ENCODE measurements at places on chromosomes 16 and 17.
A peak's percentile ranks its signal among the peaks of the same experiment; 100 is the strongest.

GRCh38 chr17:78255953-78256706 lies 24.7 kb downstream of the TMEM235 start:
- H3K27me3 ChIP-seq, result no peaks in the 10 kb centered on the region
- DNase-seq, result no peak
- H3K27ac ChIP-seq, result peak overlapping the region; percentile 76
- H3K4me1 ChIP-seq, result peaks cover 44% of the 10 kb centered on the region
- no peak overlapping the region for H3K4me3 ChIP-seq

DNA sequence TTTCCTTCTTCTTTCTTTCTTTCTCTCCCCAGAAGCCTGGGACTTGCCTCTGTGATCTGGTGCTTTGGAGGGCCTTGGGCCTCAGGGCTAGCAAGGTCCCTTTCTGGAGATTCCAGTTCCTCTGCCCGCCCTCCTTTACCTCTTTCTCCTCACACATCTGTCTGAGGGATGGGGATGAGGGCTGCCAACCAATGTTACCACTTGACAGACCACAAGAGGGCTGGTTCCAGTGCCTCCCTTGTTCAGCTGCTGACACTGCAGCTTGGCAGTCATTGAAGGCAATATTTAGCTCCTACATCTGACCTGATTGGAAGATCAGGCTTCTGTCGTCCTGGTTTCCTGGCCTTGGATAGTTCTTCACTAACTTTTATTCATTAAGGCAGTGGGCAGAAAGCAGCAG lies 3.6 kb upstream of the ZNF652 start:
- H3K27me3 ChIP-seq, result no peaks in the 10 kb centered on the region
- no peaks in the 10 kb centered on the region for H3K36me3 ChIP-seq
- H3K4me1 ChIP-seq, result peaks cover 18% of the 10 kb centered on the region
- no peak for DNase-seq

- H3K4me3 ChIP-seq, result no peak overlapping the region
- no peaks in the 10 kb centered on the region for H3K4me1 ChIP-seq
- no peaks in the 10 kb centered on the region for H3K36me3 ChIP-seq
- peaks cover 4% of the 10 kb centered on the region for H3K27me3 ChIP-seq
Measured at GRCh38 chr17:17628388-17629008, 37.0 kb upstream of the PEMT start.

GRCh38 chr16:3188925-3189825 lies 1.2 kb downstream of the OR1F1 start:
- H3K27me3 ChIP-seq, result peaks cover 84% of the 10 kb centered on the region
- H3K4me1 ChIP-seq, result peaks cover 9% of the 10 kb centered on the region
- no peak overlapping the region for H3K27ac ChIP-seq

DNA sequence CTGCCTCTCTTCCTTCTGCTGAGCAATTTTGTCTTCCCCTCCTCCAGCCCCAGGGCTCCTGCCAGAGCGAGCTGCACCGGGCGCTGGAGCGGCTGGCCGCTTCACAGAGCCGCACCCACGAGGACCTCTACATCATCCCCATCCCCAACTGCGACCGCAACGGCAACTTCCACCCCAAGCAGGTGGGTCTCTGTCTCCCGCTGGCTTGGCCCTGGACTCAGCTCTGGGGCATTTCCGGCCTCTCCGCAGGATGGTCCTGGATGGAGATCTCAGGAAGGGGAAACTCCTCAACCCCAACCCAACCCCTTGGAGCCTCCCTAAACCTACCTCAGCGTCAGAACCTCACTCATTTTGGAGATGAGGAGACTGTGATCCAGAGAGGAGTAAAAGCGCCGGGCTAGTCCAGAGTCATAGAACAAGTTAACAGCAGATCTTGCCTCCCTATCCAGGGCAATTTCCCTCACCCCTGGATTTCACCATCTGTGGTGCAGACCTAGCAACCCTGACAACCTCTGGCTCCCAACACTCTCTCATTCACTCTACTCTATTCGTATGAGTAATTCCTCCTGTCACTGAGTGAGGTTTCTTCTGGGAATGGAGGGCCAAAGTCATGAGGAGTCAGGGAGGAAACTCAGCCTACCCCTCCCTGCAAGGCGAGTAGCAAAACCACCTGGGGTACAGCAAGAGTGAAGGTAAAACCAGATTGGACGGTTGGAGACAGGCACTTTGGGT lies 10.8 kb downstream of the IGFBP4 start:
- peaks cover 96% of the 10 kb centered on the region for H3K4me1 ChIP-seq
- DNase-seq, result no peak
- no peak overlapping the region for H3K4me3 ChIP-seq
- H3K36me3 ChIP-seq, result peaks cover 53% of the 10 kb centered on the region

DNA sequence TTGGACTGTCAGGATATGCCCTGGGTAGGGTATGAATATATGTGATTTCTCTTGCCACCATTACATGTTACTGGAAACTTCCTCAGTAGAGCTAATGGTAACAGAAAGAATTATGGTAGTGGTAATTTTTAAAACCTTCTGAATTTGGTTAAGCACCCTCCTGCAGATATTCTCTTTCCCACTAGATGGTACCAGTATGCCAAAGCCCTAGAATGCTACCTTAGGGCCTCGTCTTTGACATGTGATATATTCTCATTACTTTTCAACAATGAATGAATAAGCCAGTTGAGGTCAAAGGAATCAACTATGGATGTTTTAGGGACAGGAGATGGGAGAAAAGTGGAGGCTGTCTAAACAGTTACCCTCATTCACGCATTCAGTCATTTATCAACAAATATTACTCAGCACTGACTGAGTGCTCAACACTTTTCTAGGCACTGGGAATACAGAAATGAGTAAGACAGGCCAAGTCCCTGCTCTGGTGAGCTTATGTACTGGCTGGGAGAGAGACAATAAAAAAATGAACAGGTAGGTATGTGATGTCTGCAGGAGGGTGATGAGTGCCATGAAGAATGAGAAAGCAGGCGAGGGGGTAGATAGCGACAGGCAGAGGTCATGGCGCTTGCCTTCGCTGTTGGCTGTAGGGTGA lies 14.7 kb downstream of the CDH13 start:
- H3K27me3 ChIP-seq, result no peaks in the 10 kb centered on the region
- H3K27ac ChIP-seq, result no peak overlapping the region
- DNase-seq, result no peak
- peaks cover 5% of the 10 kb centered on the region for H3K4me1 ChIP-seq

- no peaks in the 10 kb centered on the region for H3K4me1 ChIP-seq
- no peaks in the 10 kb centered on the region for H3K27me3 ChIP-seq
- H3K36me3 ChIP-seq, result no peaks in the 10 kb centered on the region
- no peak overlapping the region for H3K27ac ChIP-seq
Measured at GRCh38 chr16:78323315-78323714, 223.9 kb downstream of the WWOX start.

- H3K36me3 ChIP-seq, result no peaks in the 10 kb centered on the region
- peak; percentile 86 for DNase-seq
- H3K4me1 ChIP-seq, result no peaks in the 10 kb centered on the region
- no peaks in the 10 kb centered on the region for H3K27me3 ChIP-seq
- no peak overlapping the region for H3K27ac ChIP-seq
Measured at GRCh38 chr16:50509521-50510341, 38.5 kb upstream of the NKD1 start.

- no peaks in the 10 kb centered on the region for H3K27me3 ChIP-seq
- H3K4me1 ChIP-seq, result peaks cover 13% of the 10 kb centered on the region
- no peak overlapping the region for H3K27ac ChIP-seq
Measured at GRCh38 chr16:66544016-66544757, 5.7 kb downstream of the TK2 start.

DNA sequence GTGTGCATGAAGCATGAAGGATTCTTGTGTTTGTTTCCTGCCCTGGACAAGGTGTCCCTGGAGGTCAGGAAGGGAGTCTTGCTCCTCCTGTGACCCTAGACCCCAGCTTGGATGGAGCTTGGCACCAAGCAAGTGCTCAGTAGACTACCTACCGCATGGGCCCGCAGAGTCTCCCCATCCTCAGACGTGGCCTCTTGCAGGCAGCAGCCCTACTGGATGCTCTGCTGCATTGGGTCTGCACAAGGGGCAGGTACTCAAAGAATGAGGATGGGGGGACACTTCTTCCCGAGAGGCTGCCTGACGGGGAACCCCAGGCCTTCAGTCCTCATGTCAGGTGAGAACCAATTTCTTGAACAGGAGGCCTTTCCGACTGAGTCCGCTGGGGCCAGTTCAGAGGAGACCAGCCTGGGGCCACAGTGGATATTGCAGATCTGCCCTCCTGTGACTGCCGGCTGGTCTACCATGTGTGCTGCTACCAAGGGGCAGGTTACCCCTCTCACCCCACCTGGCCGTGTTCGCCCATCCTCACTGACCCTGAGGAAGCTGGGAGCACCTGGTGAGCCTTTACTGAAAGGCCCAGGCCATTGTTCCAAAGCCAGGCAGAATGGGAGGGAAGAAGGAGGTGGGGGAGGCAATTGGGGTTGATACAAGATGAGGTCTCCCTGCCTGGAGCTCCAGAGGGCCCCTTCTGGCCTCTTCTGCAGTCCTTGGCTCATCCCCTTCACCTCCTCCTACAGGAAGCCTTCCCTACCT lies 206.3 kb downstream of the RAB11FIP4 start:
- DNase-seq, result no peak
- H3K4me1 ChIP-seq, result peaks cover 30% of the 10 kb centered on the region
- H3K4me3 ChIP-seq, result no peak overlapping the region
- H3K27me3 ChIP-seq, result no peaks in the 10 kb centered on the region

DNA sequence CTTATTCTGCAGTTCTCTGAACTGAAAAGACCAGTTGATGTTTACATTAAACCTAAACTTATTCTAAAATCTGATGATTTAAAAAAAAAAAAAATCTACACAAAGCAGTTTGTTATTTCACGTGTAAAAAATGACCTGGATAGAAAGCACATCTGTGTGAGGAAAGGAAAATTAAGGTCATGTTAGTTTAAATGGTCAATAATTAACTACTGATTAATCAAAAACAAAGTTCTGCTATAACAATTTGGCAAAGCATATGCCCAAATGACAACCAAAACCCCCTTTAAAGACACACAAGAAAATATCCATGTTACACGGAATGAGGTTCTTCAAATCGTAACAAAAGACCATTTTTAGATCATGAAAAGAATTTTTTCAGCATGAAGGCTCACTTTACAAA lies 30.4 kb downstream of the CACNG1 start:
- H3K4me1 ChIP-seq, result no peaks in the 10 kb centered on the region
- DNase-seq, result no peak
- H3K36me3 ChIP-seq, result peaks cover 8% of the 10 kb centered on the region
- no peak overlapping the region for H3K27ac ChIP-seq
- H3K27me3 ChIP-seq, result no peaks in the 10 kb centered on the region

Data from esophagus muscularis mucosa (tissue), 4 donors.